ENCODE measurements at places on chromosomes 2 and 18. TPM values are rescaled to one million over a fixed set of nuclear protein-coding genes. Genes with fewer than 3 reads are reported as not detected.

DNA sequence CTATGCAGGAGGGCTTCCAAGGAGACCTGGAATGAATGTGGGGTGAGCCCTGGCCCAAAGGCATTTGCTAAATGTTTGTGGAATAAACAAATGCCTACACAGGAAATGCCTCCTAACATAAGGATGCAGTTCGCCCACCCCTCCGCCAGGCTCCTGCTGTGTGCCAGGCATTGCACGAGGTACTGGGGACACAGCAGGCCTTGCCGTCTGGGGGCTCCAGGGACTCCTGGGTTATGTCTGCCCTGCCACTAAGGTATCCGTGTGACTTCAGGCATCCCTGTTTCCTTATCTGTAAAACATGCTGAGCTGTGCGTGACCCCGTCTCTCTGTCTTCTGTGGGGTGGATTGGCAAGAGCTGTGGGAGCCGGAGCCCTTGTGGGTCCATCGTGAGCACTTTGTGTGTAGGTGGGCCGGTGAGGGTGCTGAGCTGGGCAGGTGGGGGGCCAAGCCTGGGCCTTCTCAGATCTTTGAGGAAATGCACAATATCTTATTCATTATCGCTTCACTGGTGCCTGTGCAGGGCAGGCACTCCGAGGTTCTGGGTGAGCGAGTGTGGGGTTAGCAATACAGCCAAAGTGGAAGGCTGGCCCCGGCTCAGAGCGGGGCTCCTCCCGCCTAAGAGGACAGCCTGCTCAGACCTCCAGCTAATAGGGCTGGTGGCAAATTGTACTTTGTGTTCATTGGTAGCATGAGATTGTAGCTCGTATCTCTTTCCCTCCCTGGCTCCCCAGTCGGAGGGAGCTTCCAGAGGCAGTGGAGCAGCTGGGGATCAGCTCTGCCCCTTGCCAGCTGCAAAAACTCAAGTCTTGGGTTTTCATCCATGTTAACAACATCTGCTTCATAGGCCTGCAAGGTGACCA, 126.8 kb downstream of the GLI2 start:
- DNase-seq: no peak

- DNase-seq: no peak
These were observed 148.6 kb upstream of the ZNF804A start for GRCh38 chr2:184449760-184450159.

GRCh38 chr18:29181151-29181901, 1004.4 kb upstream of the CDH2 start:
- DNase-seq: no peak

The MC5R gene
- not detected for total RNA-seq

The FBXO48 gene
- 1.1 TPM for total RNA-seq

The KRTCAP3 gene
- total RNA-seq: 0.24 TPM

GRCh38 chr18:2717407-2717806, 61.9 kb downstream of the SMCHD1 start:
- DNase-seq: no peak

GRCh38 chr18:74679006-74679678, 81.5 kb downstream of the ZNF407 start:
- no peak for DNase-seq

DNA sequence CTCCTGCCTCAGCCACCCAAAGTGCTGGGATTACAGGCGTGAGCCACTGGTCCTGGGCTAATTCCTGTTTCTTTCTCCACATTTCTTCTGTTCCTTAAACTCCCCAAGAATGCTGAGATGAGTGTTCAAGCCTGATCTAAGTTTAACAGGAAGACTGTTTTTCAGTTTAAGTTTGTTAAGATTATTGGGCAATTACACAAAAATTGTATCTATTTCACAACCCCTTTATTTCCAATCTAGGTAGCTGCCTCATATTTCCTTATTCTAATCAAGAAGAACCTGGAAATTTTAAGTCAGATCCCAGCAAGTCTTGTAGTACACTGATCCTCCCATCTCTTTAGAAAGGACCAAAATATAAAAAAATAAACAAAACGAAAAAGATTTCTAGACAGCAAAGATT, 11.7 kb downstream of the SFT2D3 start:
- no peak for DNase-seq

The ALPP gene
- total RNA-seq: not detected

- no peak for DNase-seq
These were observed 71.2 kb upstream of the ODC1 start for GRCh38 chr2:10519394-10519740.

DNA sequence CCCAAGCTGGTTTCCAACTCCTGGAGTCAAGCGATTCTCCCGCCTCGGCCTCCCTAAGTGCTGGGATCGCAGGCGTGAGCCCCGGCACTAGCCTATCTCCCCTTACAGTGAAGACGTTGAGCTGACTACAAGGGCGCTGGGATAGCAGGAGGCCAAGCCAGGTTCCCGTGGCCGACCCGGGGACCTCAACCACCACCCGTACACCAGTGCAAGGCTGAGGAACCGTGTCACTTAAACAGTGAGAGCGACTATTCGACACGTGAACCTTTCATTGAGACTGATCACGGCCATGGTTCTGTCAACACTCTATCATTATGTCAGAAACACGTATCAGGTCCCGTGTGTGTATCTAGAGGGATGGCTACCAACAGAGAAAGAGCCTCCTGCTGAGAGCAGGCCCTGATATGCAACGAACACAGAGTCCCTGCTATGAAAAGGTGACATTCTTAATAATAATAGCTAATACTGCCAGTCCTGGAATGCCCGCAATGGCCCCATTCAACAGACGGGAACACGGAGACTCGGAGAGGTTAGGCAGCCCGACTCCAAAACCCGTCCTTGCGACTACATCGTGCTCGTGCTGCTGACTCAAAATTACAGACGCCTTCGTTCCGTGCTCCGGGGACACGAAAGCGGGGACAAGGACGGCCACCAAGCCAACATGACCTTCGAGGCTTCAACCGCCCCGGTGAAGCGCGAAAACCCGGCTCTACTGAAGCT, 833 bp downstream of the AFG3L2 start:
- peak; percentile 71 for DNase-seq

The YWHAQ gene
- 102 TPM for total RNA-seq

The NGEF gene
- total RNA-seq: not detected

DNA sequence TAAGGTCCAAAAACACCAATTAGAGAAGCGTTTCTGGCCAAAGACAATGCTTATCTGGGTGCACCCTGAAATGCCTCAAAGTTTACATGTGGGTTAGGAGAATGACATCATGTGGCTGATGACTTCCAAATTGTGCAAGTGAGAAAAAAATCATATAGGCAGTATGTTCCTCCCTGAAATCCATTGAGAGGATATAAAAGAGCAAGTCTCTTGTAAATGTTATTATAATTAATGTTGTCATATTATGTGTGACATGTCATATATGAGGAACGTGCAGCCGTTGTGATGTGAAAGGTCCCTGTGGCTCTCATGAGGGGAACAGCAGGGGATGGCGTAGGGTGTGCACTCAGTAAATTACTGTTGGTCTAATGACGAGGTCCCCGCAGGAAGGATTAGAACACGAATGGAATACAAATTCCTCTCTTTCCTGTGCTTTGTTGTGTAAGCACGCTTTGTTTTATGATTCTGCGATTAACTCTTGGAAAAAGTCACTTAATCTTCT, 290.8 kb downstream of the PRKCE start:
- no peak for DNase-seq

- no peak for DNase-seq
These were observed 117.6 kb downstream of the SMAD7 start for GRCh38 chr18:48832938-48833700.

GRCh38 chr18:35029770-35030169, 11.4 kb upstream of the MAPRE2 start:
- DNase-seq: no peak

- DNase-seq: no peak
These were observed 64.4 kb downstream of the GFPT1 start for GRCh38 chr2:69322631-69323030.

The ZNF532 gene
- 53.3 TPM for total RNA-seq

DNA sequence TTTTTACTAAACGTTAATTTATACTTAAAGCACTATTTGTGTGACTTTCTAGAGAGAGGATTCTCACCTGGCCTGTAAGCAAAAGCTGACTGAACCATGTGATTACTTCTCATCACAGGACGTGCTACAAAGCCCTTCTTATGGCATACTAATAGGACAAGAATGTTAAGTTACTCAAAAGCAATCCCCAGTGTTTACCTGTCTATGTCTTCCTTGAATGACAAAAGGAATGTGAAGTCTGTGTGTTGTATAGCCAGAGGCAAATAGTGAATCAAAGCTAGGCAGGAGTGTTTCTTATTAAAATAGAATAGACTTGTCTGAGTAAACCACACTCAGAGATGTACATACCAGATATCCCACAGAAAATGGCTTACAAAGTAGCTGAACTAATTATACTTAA, 1465.5 kb downstream of the SUCLG1 start:
- no peak for DNase-seq

The MEP1B gene
- not detected for total RNA-seq

DNA sequence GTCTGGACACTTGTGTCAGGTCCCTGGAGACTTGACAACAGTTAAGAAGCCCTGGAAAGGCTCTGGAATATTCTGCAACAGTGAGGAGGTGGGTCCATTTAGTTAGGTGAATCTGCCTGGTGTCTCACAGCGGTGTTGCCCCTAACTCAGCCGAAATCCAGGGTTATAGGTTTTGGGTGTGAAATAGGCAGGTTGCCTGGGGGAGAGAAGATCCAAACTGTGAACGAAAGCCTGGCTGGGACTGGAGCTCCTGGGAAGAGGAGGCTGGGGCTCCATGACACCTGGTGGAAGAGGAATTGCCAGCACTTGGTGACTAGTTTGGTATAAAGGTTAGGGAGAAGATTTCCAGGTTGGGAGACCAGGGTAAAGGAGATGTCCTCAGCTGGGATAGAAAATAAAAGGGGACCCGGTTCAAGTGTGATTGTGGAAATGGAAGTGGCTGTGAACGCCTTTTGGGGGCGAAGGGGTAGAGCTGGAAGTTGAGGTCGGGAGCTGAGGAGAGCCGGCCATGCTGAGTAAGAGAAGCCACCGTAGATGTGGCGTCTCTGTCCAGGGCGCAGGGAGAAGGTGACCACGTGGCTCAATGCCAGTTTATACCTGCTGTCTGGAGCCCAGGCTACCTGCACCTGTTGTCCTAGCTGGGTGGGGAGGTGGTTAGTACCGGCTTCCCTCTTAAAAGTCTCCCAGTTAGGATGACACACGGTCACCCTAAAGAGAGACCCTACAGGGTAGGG, 3.0 kb upstream of the GAREM2 start:
- DNase-seq: no peak

DNA sequence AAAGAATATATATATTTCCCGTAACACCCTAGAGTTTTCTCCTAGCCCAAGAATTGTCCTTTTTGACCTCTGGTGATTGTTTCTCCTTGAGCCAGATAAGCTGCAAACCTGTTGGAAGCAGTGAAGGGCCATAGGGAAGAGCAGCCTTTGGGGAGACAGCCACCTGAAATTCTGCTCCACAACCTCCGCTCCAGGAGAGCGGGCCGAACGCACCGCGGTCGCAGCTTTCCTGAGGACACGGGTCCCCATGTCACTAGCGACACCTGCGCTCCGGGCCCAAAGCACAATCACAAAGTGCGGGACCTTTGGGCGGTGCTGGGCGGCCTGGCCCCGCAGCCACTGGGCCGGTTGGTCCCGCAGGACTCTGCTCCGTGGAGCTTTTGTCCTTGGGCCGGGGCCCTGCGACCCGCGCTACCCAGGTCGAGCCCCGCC, 557 bp upstream of the DSG2 start:
- no peak for DNase-seq

The SIX3 gene
- not detected for total RNA-seq

DNA sequence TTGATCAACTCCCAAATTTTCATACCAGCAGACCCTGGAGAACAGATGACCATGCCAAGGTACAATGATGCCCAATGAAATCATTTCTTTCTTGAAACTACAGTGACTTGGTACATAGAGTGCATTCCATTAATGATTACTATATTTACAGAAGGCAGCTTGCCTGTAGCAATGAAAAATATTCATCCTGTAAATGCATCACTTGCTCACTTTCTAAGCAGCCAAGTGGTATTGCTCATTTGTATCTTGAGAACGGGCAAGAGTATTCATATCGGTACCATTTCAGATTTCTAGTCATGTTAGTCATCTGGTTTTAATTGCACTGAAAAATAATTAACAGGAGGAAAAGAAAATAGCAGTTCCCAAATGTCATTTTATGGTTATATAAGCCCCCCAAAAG, 59.6 kb downstream of the VIL1 start:
- no peak for DNase-seq

DNA sequence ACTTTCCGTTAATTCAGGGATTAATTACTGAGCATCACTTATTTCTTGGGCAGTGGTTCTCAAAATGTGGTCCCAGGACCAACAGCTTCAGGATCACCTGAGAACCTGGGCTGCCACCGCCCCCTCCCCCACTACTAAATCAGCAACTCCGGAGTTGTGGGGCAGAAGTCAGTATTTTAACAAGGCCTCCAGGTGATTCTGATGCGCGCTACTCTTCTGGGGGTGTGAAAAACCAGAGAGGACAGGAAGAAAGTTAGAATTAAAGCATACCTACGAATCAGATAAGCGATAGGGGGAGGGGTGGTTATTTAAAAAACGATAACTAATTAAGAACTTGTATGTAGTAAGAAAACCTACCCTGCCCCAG, 319 bp downstream of the ZSCAN30 start:
- no peak for DNase-seq

The ROCK2 gene
- total RNA-seq: 31.5 TPM

All from Right ventricle myocardium superior (tissue), 1 donor.